ENCODE measurements at places on chromosomes 2 and 18.

- no peak for DNase-seq
Observed at GRCh38 chr2:227608561-227609338, 5.9 kb downstream of the SCYGR3 start.

GRCh38 chr18:48137374-48138081 lies 207.1 kb upstream of the SMAD2 start:
- no peak for DNase-seq

DNA sequence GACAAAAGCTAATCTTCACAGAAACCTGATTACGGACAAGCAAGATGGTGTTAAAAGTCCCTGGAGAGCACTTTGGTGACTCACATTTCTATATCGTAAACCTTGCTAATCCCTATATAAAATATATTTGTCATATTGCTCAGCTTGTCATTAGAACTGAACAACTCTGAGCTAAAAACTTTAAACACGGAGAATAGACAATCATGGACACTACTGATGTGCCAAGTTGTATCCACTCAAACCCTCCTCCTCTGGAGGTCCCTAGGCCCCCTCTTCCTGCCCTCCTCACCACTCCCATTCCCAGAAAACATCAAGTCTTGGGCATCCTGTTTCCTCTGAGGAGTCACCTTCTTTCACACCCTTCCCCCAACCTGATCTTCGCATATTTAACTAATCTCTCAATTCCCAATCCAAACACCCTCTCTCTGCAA lies 138.7 kb upstream of the PID1 start:
- DNase-seq, result no peak

DNA sequence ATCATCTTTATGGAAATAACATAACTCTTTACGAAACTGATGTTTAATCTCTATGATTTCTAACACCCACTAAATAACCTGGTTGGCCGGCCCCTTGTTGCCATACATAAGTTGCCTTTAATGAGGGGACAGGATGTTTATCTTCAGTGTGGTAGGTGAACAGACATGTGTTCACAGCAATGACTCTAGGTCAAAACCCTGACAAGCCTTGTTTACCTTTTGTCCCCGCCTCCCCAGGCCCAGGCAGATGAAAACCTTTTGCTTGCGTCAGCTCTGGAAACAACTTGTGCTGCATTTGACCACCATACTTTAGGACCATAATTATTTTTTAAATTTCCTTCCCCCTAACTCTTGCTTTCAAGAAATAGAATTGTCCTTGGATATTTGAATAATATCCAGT lies 2.9 kb upstream of the DSG4 start:
- DNase-seq, result no peak

- DNase-seq, result no peak
Observed at GRCh38 chr18:32048507-32049091, 30.0 kb downstream of the RNF125 start.

- DNase-seq, result no peak
Observed at GRCh38 chr2:160174322-160174721, 25.8 kb downstream of the ITGB6 start.

DNA sequence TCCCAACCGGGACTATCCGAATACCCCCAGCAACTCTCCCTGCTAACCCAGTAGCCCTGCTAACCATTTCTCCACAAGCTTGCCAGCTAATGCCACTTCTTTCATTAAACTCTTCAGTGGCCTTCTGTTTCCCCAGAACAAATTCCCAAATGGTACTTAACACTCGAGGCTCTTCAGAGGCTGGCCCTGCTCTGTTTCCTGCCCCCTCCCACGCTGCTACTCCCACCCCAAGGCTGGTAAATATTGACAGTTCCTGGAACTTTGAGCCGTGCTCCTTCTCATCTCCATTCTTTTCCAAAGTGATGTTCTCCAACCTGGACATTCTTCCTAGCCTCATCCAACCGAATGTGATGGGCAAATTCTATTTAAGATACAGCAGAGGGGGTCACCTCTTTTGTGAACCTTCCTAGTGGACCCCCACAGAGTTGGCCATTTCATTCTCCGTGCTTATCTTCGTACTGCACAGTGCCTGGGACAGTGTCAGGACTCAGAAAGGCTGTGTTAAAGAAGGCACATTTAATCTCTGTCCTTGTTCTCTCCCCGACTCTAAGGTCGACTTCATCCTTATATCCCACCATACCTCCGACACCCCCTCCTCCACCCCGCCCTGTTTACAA lies 3.2 kb upstream of the KIDINS220 start:
- DNase-seq, result no peak

DNA sequence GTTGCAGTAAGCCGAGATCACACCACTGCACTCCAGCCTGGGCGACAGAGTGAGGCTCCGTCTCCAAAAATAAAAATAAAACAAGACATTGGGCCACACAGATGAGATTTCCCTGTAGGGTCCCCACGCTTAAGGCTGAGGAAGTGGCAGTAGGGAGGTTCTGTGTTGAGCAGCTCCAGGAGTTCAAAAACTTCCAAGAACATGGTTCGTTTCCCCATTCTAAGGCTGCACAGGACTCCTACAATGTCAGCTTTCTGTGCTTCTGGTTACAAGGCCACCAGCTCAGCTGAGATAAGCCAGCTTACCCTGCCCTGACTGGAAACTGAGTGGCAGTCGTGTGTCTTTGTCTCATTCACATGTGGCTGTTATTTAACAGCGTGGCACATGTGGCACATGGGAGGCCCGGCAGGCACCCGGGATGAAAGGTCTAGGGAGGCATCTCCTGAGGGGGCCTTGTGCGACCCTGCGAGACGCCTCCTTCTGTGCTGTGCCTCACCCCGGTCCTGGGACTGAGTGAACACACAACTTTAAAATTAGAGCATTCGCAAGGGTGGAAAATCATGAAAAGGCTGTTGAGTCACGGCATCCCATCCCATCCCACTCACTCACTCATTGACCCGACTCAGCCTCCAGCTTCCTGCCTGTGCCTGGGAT lies 7.7 kb downstream of the ITGB1BP1 start:
- DNase-seq, result no peak

GRCh38 chr2:127045792-127046501 lies 61.0 kb downstream of the BIN1 start:
- DNase-seq, result no peak

DNA sequence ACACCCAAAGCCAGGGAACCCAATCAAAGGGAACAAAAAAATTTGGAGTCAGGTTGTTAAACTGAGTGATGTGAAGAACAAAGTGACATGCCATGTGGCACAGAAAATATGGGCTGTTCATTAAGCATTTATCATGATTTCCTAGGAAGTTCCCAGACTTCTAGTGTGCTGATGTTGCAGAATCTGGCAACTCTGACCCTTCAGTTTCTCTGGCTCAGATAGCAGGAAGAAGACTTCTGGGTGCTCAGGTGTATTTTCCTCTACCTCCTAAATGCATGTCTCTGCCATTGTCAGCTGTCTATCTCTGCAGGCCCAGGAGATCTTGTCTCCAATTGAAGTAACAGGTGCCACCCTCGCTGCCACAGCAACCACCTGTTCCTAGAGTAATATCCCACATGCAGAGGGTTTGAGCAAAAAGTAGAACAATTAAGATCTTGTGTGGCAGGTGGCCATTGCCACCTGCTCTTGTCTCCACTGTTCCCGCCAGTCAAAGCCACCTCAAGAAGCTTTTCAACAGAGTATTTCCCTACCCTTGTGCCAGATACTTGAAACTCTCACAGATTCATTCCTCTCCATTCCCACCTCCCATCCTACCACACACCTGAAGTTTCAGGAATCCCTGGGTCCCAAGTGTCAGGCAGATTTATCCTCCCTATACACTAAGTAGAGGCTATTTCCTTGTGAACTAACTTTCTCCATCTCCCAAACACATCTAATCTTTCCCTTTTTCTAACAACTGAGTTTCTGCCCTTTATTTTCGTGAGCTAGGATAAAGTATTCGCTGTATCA lies 533.7 kb upstream of the CHAC2 start:
- DNase-seq, result no peak

- DNase-seq, result no peak
Observed at GRCh38 chr2:208046686-208047085, 21.4 kb upstream of the PLEKHM3 start.

- peak; percentile 49 for DNase-seq
Observed at GRCh38 chr18:59459369-59460071, 100.5 kb upstream of the LMAN1 start.
